ENCODE measurements at places on chromosomes 6 and 20.

GRCh38 chr6:138691595-138692057 is 81.9 kb upstream of the CCDC28A start:
- DNase-seq = peak; percentile 72

DNA sequence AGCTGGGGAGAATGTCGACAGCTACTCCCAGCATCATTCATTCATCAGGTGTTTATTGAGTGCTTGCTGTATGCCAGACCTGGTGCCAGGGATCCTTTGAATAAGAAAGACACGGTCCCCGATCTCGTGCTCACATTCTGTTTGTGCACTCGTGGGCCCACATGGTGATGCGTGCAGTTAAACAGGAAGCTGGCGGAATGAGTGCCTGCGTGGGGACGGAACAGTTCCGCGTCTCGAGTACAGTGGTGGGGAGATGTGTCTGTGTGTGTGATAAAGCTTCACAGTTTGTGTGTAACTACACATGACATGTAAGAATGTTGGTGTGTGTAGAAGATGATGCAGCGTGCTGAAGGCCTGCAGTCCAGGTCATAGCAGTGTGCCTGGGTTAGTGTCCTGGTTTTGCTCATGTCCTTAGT is 6.5 kb downstream of the RBM38 start:
- DNase-seq = no peak

- no peak for DNase-seq
Observed at GRCh38 chr20:34863421-34863965, 9.2 kb downstream of the GGT7 start.

GRCh38 chr6:29737707-29738630 is 14.7 kb downstream of the HLA-F start:
- peak; percentile 69 for DNase-seq

GRCh38 chr6:16511040-16511660 is 250.1 kb downstream of the ATXN1 start:
- peak; percentile 61 for DNase-seq

GRCh38 chr6:43698584-43699349 is 11.2 kb upstream of the MRPS18A start:
- peak; percentile 35 for DNase-seq

- no peak for DNase-seq
Observed at GRCh38 chr6:34317882-34318498, 69.2 kb upstream of the SMIM29 start.

DNA sequence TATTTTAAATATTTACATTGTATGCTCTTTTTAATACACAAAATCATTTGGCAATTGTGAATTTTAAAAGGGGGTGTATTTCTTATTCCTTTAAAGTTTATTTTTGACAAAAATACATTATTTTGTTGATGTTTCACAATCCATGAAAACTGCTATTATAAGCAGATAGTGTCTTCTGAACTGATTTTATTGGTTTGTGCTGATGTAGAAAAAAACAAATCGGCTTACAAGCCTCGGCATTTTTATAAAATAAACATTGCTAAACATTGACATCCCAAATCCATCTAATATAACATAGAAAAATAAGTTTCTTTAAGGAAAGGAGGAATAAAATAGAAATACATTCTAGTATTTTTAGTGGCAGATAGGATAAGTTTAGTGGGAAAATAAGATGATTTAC is 634.7 kb downstream of the GRIK2 start:
- no peak for DNase-seq

DNA sequence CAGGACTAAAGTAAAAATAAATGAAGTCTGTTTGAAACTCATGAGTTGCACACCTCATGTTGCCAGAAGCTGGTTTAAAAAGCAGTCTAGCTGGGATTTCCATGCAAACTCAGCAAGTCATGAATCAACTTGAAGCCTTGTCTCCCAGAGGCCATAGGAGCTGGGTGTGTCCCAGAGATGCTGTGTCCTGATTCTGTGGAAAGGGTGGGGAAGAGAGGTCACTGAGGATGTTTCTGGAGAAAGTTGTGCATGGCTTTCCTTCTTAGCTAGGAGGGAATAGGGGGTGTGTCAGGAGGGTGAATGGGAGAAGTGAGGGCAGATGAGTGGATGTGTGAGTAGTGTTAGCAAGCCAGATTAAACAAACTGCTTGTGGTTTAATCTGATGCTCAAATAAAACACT is 111.3 kb downstream of the ADAT2 start:
- DNase-seq = no peak

DNA sequence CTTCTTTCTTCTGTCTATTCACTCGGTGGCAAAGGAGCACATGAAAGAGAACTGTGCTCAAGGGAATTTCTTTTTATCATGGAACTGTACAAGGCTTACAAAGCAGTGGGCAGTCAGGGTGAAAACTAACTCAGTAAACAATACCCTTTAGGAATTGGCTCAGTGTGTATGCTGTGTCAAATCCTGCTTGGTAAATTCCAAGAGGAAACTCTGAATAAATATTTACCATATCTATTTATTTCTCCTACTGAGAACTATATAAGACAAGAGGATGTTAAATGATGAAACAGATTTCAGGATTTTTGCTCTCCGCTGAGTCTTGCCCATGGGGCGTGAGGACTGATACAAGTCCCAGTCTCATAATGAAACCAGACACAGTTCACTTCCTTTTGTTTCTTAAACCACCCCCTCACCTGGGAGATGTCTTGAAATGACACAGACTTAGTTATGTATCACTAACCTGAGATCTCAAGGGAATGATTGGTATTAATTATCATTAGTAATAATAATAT is 188.8 kb downstream of the BACH2 start:
- DNase-seq = no peak

DNA sequence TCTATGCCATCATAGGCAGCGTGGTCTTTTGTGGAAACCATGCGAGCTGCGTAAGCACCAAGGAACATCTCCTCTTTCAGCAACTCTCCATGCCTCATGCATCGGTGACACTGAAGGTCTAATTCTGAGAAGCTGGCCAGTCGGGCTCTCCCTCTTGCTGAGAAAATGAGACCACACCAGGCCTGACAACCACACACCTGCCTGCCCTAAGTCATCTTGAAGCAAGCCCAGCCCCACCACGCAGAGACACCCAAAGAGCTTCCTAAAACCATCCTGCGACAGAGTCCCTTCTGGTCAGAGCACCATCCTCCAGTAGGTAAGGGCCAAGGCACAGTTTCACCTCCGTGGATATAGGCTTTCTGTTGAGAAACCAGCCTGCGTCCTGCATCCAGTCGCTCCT is 26.6 kb downstream of the PREX1 start:
- no peak for DNase-seq

- no peak for DNase-seq
Observed at GRCh38 chr6:98636941-98637340, 197.4 kb upstream of the POU3F2 start.

GRCh38 chr6:41573985-41574384 is 27.8 kb downstream of the FOXP4 start:
- no peak for DNase-seq

GRCh38 chr6:41275489-41275888 is 11.0 kb downstream of the TREM1 start:
- DNase-seq = no peak

GRCh38 chr20:34624629-34625028 is 52.3 kb downstream of the PIGU start:
- no peak for DNase-seq

- DNase-seq = no peak
Observed at GRCh38 chr6:150412221-150412620, 43.4 kb downstream of the IYD start.

DNA sequence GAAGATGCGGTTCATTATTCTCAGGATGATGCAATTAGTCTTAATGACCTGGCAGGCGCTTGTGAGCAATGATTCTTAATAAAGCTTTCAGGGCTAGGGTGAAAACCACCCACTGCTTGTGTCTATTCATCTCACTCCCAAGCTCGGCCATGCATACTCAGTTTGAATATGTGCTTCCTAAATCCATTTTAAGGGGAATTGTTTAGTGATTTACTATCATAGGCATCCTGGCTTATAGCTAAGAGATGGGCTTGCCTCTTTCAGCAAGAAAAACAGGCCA is 141.1 kb upstream of the SLC24A3 start:
- DNase-seq = no peak

- DNase-seq = no peak
Observed at GRCh38 chr20:61712688-61713087, 353.0 kb downstream of the TAF4 start.

GRCh38 chr20:61163031-61163430 is 89.0 kb upstream of the CDH4 start:
- no peak for DNase-seq

DNA sequence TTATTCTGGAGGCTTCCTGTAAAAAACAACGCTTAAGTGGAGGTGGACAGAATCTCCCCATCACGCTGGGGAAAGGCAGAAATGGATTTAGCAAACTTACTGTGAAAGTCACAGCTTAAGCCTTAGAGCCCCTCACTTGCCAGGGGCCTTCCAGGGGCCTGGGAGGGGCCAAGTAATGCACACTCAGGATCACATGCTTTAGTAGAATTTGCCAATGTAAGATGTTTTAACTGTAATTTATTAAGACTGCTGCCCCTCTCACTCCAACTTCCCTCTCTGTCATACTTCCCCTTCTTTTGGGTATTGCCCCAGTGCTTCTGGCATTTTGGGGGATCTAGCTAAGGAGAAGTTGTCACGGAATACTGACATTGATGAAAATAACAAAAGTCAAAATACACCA is 12.6 kb upstream of the ADA start:
- DNase-seq = no peak

DNA sequence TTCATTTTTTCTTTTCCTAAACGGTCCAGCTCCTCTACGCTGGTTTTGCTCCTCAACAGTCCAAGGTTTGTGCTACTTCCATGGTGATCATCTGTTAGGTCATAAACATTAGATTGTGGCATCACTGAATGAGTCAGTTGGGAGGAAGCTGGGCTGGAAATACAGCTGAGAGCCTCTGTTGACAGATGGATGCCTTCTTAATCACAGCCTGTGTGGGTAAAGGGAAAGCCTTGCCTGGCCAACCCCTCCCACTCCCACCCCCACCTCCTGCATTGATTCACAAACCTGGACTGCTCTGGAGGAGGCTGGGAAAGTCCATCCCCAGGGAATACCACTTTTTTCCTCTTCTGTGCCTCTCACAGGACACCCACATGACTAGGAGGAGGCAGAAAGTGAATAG is 180.6 kb upstream of the CCN2 start:
- peak; percentile 87 for DNase-seq

- DNase-seq = no peak
Observed at GRCh38 chr6:33088258-33088930, 12.6 kb downstream of the HLA-DPB1 start.

DNA sequence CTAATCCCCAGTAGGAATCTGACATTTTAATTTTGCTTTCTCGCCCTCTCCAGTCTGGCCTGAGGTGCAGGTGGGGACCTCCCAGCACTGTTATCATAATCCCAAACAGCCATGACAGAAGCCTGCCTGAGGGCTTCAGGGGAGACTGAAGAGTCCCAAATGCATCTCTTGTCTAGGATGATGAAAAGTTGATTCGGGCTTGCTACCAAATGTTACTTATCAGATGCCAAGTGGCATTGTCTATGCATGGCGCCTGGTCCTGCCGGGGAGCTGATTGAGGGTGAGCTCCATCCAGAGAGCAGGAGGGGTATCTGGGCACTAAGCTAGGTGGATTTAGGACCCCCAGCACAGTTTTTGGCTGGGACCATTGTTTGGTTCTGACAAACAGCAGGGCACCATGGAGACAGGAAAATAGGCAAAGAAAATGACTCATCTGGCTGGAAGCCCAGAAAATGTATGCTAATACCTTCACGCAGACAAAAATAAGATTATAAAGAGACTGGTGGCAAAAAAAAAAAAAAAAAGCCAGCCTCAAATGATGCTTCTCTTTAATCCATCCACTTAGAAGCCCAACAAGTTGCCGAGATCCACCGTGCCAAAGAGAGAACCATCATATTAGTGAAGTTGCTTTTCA is 513.7 kb upstream of the SULF2 start:
- no peak for DNase-seq

DNA sequence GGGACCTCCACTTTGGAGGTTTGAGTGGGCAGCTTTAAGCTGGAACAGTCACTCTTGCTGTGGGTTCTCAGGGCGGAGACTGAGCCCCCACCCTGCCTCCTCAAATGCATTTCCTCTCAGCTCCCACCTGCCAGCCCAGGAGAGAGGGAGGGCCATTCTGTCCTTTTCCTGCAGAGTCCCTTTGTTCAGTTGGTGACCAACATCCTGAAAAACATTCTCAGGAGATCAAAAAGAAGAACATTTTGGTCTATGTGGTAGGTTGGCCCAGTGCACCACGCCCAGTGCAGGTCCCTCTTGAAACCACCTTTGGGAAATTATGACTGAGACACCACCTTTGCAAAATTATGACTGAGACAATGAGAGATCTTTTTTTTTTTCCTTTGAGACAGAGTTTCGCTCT is 13.4 kb downstream of the SLC52A3 start:
- no peak for DNase-seq

Measured in GM03348 (cell line).